Activated CD4-positive, alpha-beta memory T cell treated with anti-CD3 and anti-CD28 coated beads for 36 hours (primary cell): ENCODE measurements at places on chromosomes 4 and X.
A peak's percentile ranks its signal among the peaks of the same experiment; 100 is the strongest.

GRCh38 chrX:116238093-116238492, 67.5 kb downstream of the AGTR2 start:
- no peak for DNase-seq

GRCh38 chrX:72371405-72371804, 65.7 kb upstream of the CITED1 start:
- DNase-seq = no peak

GRCh38 chr4:136863756-136864155, 668.5 kb downstream of the PCDH18 start:
- DNase-seq = no peak

- DNase-seq = peak; percentile 34
Measured at GRCh38 chrX:2697741-2698299, 6.7 kb downstream of the CD99 start.

GRCh38 chrX:39477762-39478120, 620.0 kb downstream of the BCOR start:
- peak; percentile 42 for DNase-seq

DNA sequence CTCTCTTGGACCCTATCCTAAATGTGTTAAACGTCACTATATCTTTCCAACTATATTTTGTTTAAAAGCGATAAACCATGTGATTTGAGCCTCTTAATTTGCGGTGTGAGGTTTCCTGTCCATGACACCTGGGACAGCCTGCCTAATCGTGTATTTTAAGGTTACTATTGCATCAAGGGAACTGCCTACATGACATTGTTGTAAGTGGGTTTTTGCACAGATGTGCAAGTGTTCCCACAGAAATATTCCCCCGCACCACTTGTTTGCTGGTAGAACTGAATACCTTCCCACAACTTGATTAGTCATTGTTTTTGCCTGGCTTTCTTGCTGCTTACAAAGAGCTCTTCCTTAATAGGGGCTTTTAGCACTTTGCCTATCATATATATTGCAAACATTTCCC, 5.1 kb upstream of the FAM184B start:
- DNase-seq = no peak
